Spinal cord (tissue), 10 donors: ENCODE measurements at places on chromosomes 3 and 15. TPM values are rescaled to one million over a fixed set of nuclear protein-coding genes. Genes with fewer than 3 reads are reported as not detected.

Gene SNRPN
- total RNA-seq, result 305 TPM

Gene AHSG
- total RNA-seq, result 1.5 TPM

Gene CPN2
- not detected for total RNA-seq

Gene GPR149
- 12.7 TPM for total RNA-seq

Gene PLA2G4E
- total RNA-seq, result not detected

Gene ESYT3
- 4.9 TPM for total RNA-seq

Gene GOLGA8H
- total RNA-seq, result 0.79 TPM

Gene P2RY14
- total RNA-seq, result 6.1 TPM

Gene MESP1
- 5.1 TPM for total RNA-seq

Gene CSK
- 26.6 TPM for total RNA-seq

Gene CHDH
- total RNA-seq, result 4.9 TPM

Gene IL17RE
- 1.1 TPM for total RNA-seq

Gene DNAJC17
- total RNA-seq, result 47.4 TPM

Gene KCNAB1
- total RNA-seq, result 10.1 TPM

Gene ADGRG7
- not detected for total RNA-seq

Gene DPH3
- 40.1 TPM for total RNA-seq

Gene ZPLD1
- total RNA-seq, result 1.8 TPM

Gene FBXO22
- total RNA-seq, result 25.5 TPM

Gene CASR
- 0.11 TPM for total RNA-seq

Gene ZNF619
- 8.9 TPM for total RNA-seq

Gene SNTN
- 0.50 TPM for total RNA-seq

Gene EOMES
- 0.20 TPM for total RNA-seq

Gene ROBO1
- total RNA-seq, result 181 TPM

Gene FAM107A
- total RNA-seq, result 15.2 TPM

Gene ACP3
- total RNA-seq, result 1.3 TPM

Gene SI
- total RNA-seq, result 0.10 TPM

Gene NME9
- total RNA-seq, result 7.6 TPM

Gene GREM1
- total RNA-seq, result 0.50 TPM

Gene GPR62
- total RNA-seq, result 4.6 TPM

Gene DNAJA4
- total RNA-seq, result 21.7 TPM

Gene DNAH12
- total RNA-seq, result 7.8 TPM

Gene DCP1A
- total RNA-seq, result 13.3 TPM

Gene ALAS1
- total RNA-seq, result 39.6 TPM

Gene ZNF80
- total RNA-seq, result 0.06 TPM

Gene DUOX1
- total RNA-seq, result under 0.01 TPM

Gene SLC35A5
- 73.1 TPM for total RNA-seq

Gene ABI3BP
- 49.5 TPM for total RNA-seq

Gene NEK11
- 25.0 TPM for total RNA-seq

Gene CCDC39
- 6.2 TPM for total RNA-seq

Gene SLC9C1
- total RNA-seq, result 0.72 TPM

Gene UROC1
- total RNA-seq, result 0.06 TPM

Gene SYNPR
- total RNA-seq, result 83.5 TPM

Gene ANKRD63
- 0.28 TPM for total RNA-seq

Gene PIF1
- total RNA-seq, result 2.3 TPM

Gene LRRC15
- total RNA-seq, result 0.10 TPM

Gene PPP4R2
- total RNA-seq, result 94.7 TPM

Gene MLF1
- total RNA-seq, result 42.9 TPM

Gene RPUSD2
- total RNA-seq, result 11.4 TPM

Gene NOP10
- total RNA-seq, result 177 TPM

Gene ITGA11
- 18.7 TPM for total RNA-seq

Gene CX3CR1
- total RNA-seq, result 42.1 TPM

Gene RTP3
- total RNA-seq, result not detected

Gene DUOXA2
- total RNA-seq, result not detected

Gene SCAANT1
- not detected for total RNA-seq

Gene SLC12A1
- 1.9 TPM for total RNA-seq

Gene GRAMD2A
- total RNA-seq, result 1.4 TPM

Gene MYNN
- 26.1 TPM for total RNA-seq

Gene RTP1
- 0.61 TPM for total RNA-seq

Gene RHCG
- 0.79 TPM for total RNA-seq
